ENCODE measurements at places on chromosomes 4 and X.
A peak's percentile ranks its signal among the peaks of the same experiment; 100 is the strongest.

DNA sequence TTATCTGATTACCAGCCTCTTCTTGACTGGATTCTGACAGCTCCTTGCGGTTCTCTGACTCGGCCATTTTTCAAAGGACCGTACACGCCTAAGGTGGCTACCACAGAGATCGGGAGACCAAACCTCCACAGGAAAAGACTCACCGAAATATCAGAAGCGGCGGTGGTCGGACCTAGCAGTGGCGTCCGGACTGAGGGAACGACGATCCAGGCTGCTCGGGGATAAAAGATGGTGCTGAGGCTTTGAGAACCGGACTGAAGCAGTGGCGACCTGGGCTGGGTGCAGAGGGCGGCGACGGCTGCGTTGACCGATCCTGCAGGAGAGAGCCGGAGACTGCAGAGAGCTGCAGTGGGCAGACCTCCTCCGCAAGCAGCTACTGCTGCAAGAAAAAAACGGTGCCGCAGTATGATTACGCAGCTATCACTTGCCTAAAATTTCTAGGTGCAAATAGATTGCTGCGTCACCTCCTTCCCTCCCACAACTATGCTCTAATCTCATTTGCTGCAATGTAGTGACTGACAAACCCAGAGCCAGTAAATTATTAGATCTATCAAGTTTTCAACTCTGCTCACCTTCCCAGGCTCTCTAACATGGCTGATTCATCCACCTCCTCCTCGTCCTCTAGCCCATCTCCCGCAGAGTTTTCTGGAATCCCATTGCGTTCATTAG, at the start of gene NAP1L2:
Gene NAP1L2 (minus strand): TSS at position 426 of the 669 bp plus-strand sequence. CDS start 359 bp downstream, at position 67.
- peak; percentile 25 for DNase-seq

GRCh38 chr4:150136481-150136880, 58.2 kb downstream of the DCLK2 start:
- no peak for DNase-seq

DNA sequence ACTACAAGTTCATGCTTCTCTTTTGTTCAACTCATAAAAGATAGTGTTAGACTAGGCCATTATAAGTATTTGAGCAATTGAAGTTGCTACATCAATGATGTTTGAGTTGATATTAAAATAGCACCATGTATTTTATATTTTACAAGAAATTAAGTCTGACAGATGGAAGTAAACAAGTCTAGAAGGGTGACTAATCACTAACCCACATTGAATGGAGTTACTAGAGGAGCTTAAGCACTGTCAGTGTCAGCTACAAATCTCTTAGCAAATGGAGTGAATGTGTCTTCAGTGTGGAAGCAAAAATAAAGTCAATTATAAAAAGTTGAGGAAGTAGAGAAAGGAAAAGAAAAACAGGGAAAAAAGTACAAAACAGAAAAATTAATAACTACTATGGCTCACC, 592.5 kb downstream of the PCDH18 start:
- no peak for DNase-seq

DNA sequence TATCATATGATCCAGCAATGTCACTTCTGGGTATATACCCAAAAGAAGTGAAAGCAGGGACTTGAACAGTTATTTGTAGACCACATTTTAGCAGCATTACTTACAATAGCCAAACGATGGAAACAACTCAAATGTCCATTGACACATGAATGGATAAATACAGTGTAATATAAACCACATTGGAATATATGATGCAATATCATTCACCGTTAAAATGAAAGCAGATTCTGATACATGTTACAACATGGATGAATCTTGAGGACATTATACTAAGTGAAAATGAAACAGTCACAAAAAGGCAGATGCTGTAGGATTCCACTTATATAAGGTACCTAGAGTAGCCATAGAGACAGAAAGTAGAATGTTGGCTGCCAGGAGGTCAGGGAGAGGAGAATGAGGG, 130.5 kb upstream of the SMAD1 start:
- DNase-seq, result no peak

GRCh38 chr4:128583753-128584712, 225.5 kb upstream of the JADE1 start:
- no peak for DNase-seq

DNA sequence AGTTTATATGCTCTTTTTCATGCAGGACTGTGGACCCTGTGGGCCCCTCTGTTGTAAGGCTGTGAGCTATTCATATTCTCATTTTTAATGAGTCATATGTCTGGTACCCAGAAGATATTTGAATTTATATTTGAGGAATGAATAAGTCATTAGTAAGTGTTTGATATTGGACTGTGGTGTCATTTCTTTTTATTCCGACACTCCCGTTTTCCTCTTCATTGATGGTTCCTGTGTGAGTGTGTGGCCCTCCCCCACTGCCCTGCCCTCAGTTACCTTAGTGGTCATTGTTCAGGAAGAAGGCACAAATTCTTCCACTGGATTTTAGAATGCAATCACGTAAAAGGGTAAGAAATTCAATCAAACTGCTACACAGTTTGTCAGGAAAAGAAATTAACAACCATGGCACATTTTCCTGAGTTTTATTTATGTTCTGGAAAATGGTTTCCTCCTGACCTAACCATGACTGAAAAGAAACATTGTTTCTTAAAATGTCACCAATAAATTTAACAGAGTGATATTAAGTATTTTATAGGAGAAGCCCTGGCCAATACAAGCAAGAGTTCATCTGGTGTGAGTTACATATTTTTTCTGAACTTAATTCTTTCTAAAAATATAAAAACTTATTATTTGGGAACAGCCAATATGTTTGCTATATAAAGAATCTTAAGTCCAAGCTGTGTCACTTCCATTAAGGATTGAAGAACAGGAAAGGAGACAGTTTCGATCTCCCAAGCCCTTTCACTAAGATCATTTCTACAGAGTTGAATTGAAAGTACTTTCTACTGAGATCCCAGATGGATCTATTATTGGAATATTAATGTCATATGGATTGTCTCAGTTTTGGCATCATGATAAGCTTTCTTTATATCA, 370.5 kb upstream of the ANXA10 start:
- no peak for DNase-seq

All from activated T-cell treated with anti-CD3 and anti-CD28 coated beads, Interleukin-2, amount 50 U/mL, for 4 hours (primary cell).